ENCODE measurements at places on chromosomes 2 and 18.
A peak's percentile ranks its signal among the peaks of the same experiment; 100 is the strongest.

- no peak for DNase-seq
Measured at GRCh38 chr2:136212426-136213378, 94.8 kb upstream of the CXCR4 start.

DNA sequence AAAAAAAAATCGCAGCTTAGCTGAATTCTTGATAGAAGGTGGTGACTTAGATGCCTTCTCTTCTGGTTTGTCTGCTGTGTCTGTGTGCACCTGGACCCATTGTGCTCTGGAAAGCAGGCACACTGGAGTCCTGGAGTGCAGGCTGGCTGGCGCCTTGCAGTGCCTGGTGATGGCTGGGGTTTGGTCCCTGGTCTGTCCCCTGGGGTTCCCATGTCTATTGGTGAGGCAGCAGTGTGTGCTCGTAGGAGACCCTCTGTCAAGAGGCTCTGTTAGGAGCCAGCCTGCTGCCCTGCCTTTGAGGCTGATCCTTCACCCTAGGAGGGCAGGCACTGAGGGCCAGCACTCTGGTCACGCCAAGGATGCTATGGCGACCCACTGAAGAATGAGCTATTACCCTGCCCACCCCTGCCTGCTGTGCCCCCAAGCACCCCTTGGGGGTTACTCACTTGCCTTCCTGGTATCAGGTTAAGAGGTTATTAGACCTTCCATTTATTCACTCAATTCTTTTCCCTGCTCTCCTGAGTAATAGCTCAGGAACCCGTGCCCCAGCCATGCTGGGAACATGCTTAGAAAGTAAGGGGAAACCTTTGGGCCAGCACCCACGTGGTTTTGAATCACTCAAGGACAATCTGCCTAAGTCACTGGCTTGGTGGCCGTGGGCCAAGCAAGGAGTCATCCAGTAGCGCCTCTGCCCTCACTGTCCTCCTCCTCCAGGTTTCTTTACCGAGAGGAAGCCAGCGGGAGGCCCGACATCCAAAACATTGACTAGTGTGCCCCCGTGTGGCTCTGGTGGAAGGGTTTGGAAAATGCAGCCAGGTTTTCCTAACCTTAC lies 284.5 kb downstream of the PRKCE start:
- peak; percentile 83 for DNase-seq

DNA sequence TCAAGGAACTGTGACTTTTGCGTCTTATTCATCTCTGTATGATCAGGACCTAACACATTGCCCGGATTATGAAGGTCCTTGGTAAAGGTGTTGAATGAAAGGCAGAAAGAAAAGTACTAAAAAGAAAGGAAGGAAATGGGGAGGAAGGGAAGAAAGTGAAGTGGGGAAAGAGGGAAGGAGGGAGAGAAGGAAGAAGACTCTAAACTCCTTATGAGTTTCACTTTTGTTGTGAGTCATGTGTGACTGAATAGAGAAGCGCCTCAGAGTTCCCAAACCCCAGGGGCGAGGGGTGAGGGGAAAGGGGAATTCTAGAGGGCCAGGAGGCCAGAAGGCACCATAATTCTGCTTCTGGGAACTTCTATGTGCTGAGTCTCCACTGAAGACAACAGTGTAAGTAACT lies 30.9 kb upstream of the OSBPL6 start:
- no peak for DNase-seq

DNA sequence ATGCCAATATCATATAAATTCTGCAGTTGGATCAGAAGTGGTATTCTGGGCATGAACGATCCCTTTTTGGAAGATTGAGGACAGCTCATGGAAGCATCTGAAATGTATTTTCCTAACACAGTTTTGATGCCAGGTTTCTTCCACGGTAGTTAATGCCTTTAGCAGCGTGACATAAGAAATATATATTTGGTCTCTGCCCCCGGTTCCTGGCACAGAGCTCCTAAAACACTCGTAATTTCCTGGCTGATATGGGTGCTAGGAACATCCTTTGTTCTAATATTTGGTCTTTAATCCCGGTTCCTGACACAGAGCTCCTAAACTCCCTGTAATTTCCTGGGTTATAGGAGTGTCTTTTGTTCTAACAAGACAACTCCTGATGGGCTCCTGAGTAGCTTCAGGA lies 8.2 kb upstream of the CABLES1 start:
- DNase-seq = no peak

- no peak for DNase-seq
Measured at GRCh38 chr18:75183973-75184493, 24.9 kb downstream of the PTGR3 start.

GRCh38 chr2:85902496-85902895 lies 13.7 kb upstream of the ST3GAL5 start:
- no peak for DNase-seq

GRCh38 chr2:58416696-58417095 lies 175.6 kb upstream of the FANCL start:
- DNase-seq = no peak

- DNase-seq = no peak
Measured at GRCh38 chr2:129887688-129888266, 91.7 kb upstream of the RAB6C start.

GRCh38 chr2:220931491-220931890 lies 640.6 kb downstream of the EPHA4 start:
- DNase-seq = no peak

DNA sequence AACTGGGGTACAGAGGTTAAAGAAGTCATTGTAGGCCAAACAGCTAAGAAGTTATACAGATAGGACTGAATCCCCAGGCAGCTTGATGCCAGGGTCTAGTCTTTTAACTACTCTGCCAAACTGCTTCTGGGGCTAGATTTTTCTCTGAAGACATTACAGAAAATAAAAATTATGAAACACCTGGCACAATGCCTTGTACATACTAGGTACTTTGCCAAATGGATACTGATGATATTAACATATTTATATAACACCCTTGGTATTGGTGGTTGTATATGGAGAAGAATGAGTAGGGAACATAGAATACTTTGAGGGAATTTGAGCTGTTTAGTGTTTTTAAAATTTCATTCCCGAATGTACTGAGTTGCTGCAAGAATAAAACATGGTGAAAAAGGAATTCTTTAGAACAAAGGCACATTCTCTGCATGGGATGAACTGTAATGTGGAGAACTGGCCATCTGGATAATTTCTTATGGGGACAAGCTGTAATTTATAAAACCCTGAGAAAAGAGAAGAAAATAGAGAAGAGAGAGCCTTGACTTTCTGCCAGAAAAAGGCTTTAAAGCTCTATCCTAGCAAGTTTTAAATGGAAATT lies 210.9 kb upstream of the TMEM200C start:
- DNase-seq = no peak

GRCh38 chr2:106745468-106745867 lies 140.5 kb downstream of the ST6GAL2 start:
- peak; percentile 53 for DNase-seq

DNA sequence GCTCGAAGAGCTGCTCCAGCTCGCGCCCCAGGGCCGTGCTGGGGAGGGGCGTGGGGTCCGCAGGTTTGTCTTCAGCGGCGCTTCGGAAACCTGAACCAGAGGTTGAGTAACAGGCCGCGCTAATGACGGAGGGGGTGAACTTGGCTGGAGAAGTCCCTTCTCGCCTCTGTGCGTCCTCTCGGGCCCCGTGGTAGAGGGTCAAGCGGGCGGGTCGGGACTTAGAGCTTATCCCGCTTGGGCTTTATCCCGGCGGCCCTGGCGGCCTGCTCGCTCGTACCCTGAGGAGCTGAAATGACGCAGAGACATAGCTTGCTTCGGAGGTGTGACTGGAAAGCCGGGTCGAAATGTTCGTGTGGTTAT lies 479 bp downstream of the RNMT start:
- no peak for DNase-seq

- DNase-seq = peak; percentile 27
Measured at GRCh38 chr2:69742322-69742952, 503 bp downstream of the ANXA4 start.
